Fibroblast of lung (primary cell): ENCODE measurements at places on chromosomes 4 and X.
A peak's percentile ranks its signal among the peaks of the same experiment; 100 is the strongest.

GRCh38 chr4:11881364-11881763 is 452.7 kb upstream of the HS3ST1 start:
- DNase-seq = no peak

GRCh38 chr4:88447371-88448095 is 9.4 kb upstream of the HERC5 start:
- DNase-seq = no peak

- DNase-seq = peak; percentile 85
Observed at GRCh38 chr4:168451744-168452390, 28.4 kb downstream of the DDX60L start.

DNA sequence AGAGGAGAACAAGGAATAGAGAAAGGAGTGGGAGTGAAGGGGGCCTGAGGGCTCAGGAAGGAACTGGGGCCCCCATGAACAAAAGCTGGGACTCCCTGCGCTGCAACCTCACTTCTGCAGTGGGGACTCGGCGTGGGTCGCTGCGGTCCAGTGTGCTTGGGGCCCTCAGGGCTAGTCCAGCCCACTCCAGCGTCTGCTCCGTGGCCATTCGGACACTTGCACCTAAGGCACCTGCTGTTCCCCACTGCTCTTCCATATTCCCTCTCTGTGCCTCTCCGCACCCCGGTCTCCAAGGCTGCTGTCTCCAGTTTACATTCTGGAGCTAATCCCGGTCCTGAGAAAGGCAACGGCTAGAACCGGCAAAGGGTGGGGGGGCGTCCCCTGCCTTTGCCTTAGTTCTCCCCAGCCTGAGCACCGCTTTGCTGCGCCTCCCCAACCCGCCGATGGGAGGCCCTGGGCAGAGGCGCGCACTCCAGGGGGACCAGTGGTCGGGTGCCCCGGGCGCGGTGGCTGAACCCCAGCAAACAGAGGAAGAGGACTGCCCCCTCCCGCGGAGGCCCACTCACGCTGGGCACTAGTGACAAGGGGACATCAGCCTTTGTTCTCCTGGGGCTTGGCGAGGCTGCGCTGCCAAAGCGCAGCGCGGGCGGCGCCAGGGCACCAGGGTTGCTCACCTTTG is 327.7 kb upstream of the F9 start:
- DNase-seq = no peak

- DNase-seq = no peak
Observed at GRCh38 chr4:3311095-3311372, 18.2 kb downstream of the RGS12 start.

DNA sequence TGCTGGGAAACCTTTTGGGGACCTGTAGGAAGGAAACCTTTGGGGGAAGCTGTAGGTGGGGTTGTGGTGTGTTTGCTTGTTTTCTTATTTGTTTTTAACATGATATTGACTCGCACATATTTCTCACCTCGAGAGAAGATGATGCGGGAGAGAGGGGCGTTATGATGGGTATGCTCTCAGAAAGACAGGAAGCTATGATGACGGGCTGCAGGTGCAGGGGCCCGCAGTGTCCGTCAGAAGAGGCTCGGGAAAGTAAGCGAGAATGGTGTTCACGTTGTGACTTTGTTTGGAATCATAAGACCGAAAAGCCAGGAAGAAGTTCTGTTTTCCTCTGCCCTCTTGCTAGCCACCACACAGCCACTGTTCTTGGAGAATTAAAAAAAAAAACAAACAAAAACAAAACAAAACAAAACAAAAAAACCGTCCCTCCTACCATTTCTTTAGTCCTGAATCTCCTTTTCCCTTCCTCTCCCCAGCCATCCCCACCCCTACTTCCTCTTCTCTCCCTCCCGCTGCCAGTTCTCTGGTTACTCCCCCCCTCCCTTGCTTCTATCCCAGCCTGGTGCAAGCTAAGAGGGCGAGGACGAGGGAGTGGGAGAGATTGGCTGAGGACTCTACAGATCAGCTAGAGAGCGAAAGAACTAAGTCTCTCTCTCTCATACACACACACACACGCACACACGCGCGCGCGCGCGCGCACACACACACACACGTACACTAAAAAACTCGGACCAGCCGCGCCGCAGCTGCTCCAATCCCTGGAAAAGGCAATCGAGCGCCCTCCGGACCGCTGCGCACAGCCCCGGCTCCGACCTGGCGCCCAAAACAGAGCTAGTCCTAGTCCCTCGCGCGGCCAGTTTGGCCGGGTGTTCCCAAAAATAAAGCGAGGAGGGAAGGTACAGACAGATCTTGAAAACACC is at the start of gene BMP3:
Gene BMP3, plus strand, starts transcription at position 648 of the 920 bp plus-strand sequence. CDS start 577 bp downstream, outside the sequence.
- peak; percentile 35 for DNase-seq

DNA sequence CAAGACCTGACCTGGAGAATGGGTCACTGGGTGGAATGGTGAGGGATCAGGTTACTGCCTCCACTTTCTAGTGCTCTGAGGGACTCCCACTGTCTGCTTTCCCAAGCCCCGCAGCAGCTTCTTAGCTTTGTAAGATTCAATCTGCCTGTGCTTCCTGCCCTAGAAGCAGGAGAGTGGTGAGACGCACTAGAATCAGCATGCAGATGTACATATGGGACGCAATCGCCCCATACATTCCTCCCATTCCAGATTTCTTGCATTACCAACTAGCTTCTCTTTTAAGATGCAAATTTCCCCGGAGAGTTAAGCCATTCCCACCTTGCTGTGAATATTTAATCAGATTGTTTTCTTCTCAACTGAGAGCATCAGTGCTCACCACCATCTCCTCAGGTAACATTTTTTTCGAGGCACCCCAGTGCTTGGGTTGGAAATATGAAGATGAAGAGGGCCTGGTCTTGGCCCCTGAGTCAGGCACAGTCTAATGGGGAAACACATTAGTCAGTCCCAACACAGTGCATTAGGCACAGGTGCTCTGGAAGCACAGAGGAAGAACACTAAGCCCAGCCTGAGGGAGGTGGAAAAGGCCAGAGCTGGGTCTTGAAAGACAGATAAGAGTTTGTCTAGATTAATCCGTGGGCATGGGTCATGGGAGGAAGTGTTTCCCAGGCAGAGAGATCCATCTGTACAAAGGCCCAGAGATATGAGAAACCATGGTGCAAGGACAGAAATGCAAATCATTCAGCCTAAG is 66.7 kb upstream of the PRPS1 start:
- DNase-seq = no peak

DNA sequence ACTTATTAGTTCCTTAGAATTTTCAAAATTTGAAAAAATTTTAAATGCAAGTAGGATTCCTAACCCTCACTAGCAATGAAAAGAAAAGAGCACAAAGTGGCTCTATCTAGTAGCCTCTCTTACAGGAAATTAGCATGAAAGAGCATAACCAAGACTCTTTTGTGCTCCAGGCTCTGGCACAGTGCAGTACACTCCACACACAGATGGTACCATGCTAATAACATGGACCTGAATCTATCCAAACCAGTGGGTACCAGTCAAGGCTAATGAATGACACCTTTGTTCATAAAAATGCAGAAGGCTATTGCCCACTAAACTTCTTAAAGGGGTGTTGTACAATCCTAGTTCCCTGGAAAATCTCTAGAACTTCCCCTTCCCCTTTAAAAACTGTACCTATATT is 119.0 kb downstream of the MANBA start:
- DNase-seq = no peak

GRCh38 chr4:42478509-42478908 is 81.2 kb downstream of the SHISA3 start:
- DNase-seq = no peak

DNA sequence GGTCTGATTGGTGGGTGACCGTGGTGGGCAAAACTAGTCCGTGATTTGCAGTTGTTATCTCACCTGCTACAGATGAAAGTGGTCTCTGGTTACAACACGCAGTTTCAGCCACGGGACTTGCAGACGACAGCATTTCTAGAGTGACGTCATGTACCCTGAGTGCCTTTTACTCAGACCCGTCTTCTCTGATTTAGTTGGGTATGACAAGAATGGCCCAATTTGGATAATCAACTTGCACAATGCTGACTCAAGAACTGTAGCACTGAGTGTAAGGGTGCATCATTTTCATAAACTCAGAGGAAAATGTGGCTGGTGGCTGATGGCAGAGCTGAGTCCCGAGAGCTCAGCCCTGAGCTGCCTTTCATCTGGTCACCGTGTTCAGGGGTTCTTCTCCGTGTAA is 281.4 kb upstream of the FRG1 start:
- no peak for DNase-seq

DNA sequence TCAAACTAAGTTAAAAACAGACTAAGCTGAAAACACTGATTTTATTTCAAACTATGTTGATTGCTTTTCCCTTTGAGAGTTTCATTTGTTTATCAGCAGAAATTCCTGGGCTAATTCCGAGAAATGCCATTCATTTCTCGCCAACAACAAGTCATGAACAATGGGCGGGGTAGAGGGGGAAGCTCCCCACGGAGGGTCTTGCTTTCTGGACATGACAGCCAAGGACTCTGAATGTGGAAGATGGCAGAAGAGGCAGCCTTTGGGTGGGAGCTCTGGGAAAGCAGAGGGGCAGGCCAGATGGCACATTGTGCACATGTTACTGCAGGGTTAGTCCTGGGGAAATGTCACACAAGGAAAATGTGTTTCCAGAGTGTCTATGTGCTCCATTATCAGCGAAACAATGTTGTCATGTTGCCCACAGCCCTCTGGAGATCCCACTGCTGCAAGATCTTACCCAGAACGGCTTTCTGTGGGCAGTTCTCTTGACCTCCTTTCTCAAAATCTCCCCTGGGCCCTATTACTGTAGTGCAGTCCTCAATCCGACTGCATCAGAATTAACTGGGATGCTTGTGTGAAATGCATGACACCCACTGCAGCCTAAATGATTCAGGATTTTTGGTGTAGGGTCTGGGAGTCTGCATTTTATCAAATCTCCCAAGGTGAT is 45.0 kb downstream of the CHRDL1 start:
- no peak for DNase-seq

GRCh38 chr4:147138171-147138570 is 192.5 kb upstream of the TTC29 start:
- DNase-seq = peak; percentile 43

DNA sequence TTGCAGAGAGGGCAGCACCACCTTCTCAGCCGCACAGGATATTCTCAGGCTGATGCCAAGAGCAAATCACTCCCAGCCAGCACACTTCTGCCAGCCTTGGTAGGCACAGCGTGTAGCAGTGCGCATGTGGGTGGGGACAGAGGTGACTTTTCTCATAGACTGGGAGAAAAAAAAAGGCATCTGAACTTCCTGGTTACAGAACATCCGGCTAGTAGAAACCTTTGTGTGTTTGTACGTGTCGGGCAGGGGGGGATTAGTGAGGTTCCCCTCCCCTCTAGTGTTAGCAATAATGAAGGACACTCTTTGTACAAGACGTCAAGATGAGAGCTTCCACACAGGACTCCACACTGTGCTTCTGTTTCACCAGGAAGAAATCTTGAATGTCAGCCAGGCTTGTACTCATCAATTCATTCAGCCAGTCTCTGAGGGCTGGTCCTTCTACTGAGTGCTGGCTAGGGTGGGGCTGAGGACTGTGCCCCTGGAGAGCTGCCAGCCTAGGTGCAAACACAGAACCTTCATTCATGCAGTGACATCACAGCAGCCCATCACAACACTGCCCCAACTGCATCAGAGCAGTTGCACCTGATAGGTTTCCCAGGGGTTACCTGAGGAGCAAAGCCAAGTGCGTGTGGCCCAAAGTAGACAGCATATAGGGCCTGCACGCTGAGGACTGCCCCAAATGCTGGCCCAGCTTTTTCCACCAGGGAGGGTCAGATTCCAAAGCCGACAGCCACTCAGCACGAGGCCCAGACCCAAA is 34.7 kb downstream of the SLC25A5 start:
- DNase-seq = peak; percentile 12

- no peak for DNase-seq
Observed at GRCh38 chrX:100720301-100720700, 11.6 kb downstream of the SYTL4 start.

GRCh38 chr4:48554606-48555005 is 64.6 kb downstream of the ZAR1 start:
- DNase-seq = no peak

DNA sequence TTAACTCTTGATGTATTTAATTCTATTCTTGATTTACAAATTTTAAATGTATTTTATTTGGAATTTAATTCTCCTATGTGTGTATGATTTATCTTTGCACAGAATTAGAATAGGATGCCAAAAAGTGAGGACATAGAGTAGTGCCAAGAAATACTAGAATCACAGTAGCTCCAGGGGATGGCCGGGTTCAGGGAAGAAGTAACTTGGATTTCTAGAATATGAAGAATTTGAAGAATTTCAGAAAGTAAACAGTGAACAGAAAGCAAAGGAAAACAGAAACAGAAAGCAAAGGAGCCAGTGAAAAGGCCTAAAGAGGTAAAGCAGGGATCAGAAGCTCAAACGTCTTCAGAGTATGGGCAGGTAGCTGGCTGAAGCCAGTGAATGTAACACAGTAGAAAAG is 1187.6 kb downstream of the RPA4 start:
- DNase-seq = no peak

- no peak for DNase-seq
Observed at GRCh38 chr4:173505924-173506518, 24.0 kb downstream of the HAND2 start.

DNA sequence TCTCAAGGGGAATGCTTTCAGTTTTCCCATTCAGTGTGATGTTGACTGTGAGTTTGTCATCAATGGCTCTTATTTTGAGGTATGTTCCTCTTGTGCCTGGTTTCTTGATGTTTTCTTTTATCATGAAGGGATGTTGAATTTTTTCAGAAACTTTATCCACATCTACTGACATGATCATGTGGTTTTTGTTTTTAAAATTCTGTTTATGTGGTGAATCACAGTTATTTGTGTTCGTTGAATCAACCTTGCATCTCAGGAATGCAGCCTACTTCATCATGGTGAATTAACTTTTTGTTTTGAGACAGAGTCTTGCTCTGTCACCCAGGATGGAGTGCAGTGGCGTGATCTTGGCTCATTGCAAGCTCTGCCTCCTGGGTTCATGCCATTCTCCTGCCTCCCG is 263.1 kb upstream of the KLF3 start:
- DNase-seq = peak; percentile 38

DNA sequence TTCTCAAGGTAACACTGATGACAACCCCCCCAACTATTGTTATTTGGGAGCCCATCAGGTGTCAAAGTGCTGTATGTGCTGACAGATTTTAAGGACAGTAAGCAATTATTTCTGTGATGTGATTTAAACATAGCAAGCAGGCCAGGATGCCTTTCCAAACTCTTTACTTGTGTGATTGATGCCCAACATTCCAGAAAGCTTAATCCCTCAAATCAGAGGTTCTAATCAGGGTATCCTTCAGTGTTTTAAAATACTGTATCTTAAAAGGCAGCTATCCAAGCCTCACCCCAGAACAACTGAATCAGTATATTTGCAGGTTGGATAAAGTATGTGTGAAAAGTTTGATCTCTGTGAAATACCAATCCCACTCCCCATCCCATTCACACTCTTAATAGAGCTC is 119.7 kb downstream of the GASK1B start:
- no peak for DNase-seq

GRCh38 chr4:37803348-37803973 is 23.0 kb upstream of the PGM2 start:
- peak; percentile 81 for DNase-seq

GRCh38 chr4:80202741-80203553 is 5.6 kb downstream of the PRDM8 start:
- DNase-seq = no peak

- DNase-seq = no peak
Observed at GRCh38 chr4:79290376-79290775, 35.5 kb downstream of the NAA11 start.
